Cerebellar nuclear complex (tissue), 1 donor: ENCODE measurements at places on chromosomes 1 and 21.

- DNase-seq: peak; percentile 32
Observed at GRCh38 chr21:36803051-36803645, 104.2 kb downstream of the SIM2 start.

- DNase-seq: no peak
Observed at GRCh38 chr21:45894450-45894825, 87.1 kb upstream of the COL6A1 start.

GRCh38 chr1:32388641-32389040 is 5.6 kb downstream of the BSDC1 start:
- DNase-seq: no peak

GRCh38 chr1:209601809-209602657 is 18.5 kb downstream of the CAMK1G start:
- no peak for DNase-seq

DNA sequence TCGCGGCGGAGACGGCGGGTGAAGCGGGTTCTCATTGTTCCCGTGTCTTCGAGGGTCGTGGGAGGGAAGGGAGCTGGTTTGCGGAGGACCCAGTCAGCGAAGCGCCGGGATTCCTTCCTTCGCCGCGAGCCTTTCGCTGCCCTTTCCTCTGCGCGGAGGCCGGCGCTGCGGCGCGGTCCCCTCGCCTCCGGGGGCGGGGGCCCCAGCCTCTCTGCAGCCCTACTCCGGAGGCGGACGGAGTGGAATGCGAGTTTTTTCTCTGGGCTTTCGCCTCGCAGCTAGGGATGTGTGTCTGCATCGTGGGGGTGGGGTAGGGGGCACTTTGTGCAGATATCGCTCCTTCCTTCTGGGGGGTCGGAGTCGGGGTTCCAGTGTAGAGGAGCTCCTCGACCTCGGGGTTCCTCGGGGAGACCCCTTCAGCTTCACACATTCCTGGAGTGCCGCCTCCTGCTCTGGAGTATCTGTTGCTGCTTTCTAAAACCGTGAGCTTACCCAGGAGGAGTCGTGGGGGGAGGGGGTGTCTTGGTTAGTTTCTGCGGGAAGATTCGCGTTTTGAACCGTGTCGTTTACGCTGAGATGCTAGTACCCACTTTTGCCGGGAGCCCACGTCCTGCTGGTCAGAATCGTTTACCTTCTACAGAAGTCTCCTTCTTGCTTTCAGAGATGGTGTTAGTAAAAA is 595 bp downstream of the RNF2 start:
- no peak for DNase-seq

DNA sequence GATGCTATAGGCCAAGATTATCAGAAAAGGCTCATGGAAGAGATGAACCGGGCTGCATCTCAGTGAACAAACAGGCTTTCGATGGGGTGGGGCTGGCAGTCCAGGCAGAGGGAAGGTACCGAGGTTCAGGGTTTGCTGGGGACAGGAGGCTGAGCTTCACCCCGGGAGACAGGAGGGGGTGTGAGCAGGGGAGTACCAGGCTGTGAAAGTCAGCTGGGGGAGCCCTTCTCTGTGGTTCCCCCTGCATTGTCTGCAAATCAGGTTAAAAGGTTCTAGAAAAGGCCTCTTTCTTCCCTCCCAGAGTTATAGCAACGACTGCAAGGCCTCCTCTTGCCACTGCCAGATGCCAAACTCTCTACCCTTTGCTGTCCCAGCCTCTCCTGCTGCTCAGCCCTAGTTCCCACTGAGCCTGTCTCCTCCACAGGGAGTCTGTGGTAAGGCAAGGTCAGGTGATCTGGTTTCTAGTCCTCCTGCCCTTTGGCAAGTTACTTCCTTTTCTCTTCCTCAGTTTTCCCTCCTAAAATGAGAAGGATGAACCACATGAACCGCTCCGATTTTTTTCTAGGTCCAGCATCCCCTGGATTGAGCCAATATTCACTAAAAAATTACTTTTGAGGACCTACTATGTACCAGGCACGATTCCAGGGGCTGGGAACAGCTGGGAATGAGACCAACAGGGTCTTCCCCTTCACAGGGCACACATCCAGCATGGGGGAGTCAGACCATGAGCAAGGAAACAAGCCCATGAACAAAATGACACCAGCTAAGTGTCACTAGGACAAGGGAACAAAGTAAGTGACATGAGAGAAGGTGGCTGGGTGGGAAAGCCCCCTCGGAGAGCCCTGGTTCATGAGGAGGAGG is 7.2 kb downstream of the LAD1 start:
- DNase-seq: no peak

DNA sequence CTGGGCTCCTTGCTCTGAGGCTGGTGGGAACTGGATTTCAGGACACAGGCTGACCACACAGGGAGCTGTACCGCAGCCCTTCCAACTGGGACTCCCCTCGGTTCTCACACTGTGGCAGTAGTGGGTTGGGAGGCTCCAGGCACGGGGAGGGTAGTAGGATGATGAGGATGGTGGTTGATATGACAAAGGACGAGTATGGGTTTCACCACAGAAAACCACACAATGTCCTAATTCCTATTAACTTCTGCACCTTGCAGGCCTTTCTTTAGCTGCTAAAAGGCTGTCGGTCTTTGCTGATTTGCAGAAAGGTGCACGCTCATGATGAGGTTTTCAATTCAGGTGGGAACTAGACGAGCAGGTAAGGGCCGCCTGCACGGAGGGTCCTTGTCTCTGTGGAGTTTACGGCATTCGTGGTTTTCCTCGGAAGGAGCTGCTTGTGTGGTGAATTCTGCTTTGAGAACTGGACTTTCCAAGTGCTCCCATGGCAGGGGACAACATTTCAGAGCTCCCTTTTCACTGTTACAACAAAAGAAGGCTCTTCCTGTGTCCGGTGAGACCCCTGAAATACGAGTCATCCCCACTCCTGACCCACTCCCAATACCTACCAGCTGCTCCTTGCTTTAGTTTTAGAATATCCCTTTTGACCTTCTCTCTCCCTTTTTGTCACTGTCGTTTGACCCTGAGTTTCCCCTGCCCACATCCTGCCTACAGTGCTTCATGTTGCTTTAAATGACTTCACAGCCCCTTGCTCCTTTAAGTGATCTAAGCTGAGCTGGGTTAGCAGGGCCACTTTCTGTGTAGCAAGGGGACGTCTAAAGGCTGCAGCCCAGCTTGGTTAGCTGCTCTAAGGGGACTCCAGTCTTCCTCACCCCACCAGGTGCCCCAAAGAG is 125.1 kb downstream of the MRPS6 start:
- DNase-seq: no peak

DNA sequence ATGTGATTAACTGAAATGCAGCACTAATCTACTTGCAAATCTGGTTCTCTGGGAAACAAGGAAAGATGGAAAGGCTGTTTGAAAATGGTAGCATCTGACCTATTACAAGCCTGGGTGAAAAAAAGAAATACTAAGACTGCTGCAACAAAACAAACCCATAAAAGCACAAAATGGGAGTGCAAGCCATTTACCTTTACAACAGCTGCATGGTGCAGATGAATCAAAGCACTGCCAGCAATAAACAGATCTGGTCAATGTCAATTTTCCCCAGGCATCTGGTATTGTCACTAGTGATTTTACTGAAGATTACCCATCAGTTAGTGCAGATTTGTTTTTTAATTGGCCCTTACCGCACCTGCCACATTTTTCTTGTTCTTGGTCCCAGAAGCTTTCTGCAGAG is 1341.7 kb downstream of the PLA2G4A start:
- DNase-seq: no peak

- DNase-seq: no peak
Observed at GRCh38 chr1:234458352-234459017, 20.5 kb downstream of the TARBP1 start.

DNA sequence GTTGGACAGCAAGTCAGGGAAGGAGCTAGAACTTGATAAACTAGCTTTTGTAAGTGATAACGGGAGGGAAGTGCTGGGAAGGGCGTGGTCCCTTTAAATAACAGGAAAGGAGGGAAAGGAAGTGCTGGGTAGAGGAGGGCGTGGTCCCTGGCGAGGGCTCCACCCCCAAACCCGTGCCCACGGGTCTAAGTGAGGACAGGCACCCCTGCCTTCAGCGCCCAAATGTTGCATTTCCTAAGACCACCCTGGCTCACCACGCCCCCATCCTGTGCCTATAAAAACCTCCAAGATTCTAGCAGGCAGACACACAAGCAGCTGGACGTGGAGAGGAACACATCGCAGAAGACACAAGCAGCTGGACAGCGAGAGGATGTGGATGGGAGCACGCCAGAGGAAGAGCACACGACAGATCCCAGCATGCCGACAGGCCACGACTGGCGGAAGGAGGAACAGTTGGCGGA is 58.5 kb downstream of the PALMD start:
- DNase-seq: no peak

GRCh38 chr1:2480986-2481364 is 4.9 kb downstream of the PLCH2 start:
- DNase-seq: no peak

- no peak for DNase-seq
Observed at GRCh38 chr1:155847823-155848529, 9.0 kb downstream of the GON4L start.

- no peak for DNase-seq
Observed at GRCh38 chr1:70504821-70505193, 93.7 kb downstream of the CTH start.

- DNase-seq: no peak
Observed at GRCh38 chr1:14679027-14679688, 80.7 kb downstream of the KAZN start.

GRCh38 chr1:205053296-205053695 is 10.3 kb downstream of the CNTN2 start:
- no peak for DNase-seq

GRCh38 chr1:114725230-114725629 is 8.7 kb upstream of the NRAS start:
- no peak for DNase-seq

GRCh38 chr1:24321697-24322469 is 2.7 kb downstream of the GRHL3 start:
- DNase-seq: no peak

DNA sequence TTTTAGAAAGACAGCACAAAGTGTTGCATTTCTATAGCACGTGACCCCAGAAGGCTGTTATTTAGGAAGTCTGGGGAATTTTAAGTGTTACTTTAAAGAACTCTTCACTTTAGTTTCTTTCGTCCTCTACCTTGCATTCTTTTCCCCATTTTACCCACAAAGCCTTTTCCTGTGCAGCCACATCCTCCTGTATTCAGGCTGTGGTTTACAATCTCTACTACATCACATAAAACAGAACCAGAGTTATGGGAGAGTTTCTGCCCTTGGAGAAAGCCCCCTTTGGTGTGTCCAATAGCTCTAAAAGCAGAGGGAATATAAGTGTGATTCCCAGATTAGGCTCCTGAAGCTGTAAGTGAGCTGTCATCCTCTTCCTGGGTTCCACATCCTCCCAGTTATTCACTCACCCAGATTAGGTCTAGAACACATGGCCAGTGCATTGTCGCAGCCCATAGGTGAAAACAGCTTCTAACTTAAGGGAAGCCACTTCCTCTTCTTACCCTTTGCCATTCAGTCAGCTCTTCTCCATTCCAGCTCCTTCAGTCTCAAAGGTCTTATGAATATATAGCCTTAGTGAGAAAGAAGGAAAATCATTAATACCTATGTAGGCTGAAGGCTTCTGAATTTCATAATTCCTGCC is 171.1 kb downstream of the PIGK start:
- DNase-seq: no peak

DNA sequence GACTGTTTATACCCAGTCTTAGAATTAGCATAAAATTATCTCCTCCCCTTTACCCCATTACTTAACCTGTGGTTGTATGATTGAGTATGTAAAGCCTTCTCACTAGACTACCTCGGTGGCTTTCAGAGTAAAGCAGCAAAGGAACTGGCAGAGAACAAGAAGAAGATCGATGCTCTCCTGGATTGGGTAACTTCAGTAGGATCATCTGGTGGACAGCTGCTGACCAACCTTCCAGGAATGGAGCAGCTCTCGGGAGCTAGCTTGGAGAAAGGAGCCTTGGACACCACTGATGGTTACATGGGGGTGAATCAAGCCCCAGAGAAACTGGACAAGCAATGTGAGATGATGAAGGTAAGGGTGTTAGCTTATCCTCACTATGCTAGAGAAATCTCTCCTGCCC is 138.6 kb upstream of the BMP8A start:
- DNase-seq: no peak
